ENCODE measurements at places on chromosomes 6 and 20.

DNA sequence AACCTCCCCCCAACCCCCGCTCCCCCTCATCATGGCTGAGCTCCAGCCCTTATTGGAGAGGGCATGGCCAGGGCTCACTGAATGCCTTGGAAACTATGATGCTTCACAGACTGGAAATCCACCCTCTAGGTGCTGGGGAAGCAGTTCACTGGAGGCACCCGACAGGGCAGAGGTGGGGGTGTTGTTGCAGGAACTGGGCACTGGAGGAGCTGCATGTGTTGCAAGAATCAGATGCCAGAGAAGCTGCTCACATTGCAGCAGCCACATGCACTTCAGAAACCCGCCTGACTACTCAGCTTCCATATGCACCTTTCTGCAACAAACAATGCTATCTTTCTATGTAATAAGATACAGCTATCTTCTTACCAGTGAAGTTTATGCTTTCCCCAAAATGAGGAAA, 7.9 kb upstream of the TBPL1 start:
- DNase-seq, result no peak

DNA sequence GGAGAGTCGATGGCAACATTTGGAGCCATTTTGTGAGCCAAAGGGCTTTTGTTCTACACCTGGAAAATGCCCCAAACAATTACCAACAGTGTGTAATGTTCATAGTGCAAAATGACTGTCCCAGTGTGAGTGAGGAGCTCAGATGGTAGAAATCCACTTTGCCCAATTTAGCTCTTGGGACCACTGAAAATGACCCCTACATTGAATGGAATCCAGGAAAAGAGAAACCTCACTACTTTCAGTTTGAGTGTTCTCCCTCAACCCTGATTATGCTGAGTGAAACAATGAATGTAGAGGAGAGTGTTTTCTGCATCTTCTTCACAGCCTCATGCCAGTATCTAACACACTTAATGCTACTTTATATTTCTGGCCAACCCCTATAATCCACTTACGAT, 84.9 kb upstream of the NRN1 start:
- DNase-seq, result no peak

GRCh38 chr20:3749689-3750531, 17.4 kb downstream of the HSPA12B start:
- no peak for DNase-seq

DNA sequence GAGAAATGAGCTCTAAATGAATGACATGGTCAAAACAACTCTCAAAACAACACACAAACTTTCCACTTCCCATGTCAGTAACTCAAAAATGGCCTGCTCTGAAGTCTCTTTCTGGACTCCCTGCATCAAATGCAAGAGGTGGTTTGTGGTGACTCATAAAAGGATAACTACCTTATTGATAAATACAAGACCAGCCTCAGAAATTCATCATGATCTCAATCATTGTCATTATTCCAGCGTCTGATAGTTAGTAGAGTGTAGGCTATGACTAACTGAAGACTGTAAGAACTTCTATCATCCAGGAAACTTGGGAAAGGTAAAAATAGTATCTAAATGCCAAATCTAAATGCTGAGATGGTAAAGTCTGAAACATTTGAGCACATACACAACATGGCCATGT, 369.4 kb downstream of the BMP2 start:
- DNase-seq, result no peak

- peak; percentile 38 for DNase-seq
Observed at GRCh38 chr6:125918681-125919566, 37.6 kb upstream of the HINT3 start.

DNA sequence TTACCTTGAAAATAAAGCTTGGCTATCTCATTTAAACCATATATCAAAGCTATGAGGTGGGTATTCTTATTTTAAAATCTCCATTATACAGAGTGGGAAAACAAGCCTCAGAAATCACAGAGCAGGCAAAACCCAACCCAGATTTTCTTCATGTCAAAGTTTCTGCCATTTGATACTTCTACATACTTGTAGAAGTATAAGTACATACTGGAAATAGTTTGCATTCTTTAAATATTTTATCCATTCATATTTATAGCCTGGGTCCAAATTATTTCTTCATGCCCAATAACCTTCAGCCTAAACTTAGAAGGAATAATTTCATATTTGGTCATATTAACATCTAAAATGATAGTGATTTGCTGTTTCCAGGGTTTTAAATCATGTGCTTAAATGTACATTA, 61.8 kb downstream of the MLIP start:
- DNase-seq, result no peak
